Nucleus accumbens (tissue), 56 donors: ENCODE measurements at places on chromosomes 12 and 14.

GRCh38 chr12:90244232-90244631 is 535.6 kb upstream of the ATP2B1 start:
- DNase-seq = no peak

DNA sequence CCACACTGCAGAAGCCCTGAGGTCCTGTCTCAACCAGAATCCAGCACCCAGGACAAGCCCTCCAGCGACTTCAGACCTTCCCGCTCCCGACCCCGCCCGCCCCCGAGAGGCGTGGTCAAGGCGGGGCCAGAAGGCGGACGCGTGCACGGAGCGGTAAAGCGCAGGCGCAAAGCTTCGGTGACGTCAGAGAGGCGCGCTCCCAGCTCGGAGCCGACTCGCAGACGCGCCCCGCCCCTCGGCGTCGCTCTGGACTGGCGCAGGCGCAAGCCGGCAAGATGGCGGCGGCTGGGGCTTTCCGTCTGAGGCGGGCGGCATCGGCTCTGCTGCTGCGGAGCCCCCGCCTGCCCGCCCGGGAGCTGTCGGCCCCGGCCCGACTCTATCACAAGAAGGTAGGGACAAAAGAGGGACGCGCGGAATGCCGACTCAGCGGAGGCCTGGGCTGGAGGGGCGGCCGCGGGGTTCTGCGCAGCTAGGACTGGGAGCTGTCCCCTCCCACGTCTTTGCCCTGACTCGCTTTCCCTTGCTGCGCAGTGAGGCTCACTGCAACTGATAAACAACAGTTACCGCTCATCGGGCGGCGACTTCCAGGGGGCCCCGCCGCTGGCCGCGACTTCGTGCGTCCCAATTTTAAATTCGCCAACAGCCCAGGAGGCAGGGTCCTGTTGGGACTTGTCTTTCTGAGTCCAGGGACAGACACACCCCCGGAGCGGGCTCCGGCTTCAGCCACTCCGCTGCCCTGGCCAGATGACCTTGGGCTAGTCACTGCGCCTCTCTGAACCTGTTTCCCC is at the start of gene ISCU:
Gene ISCU (plus strand): TSS at position 249 of the 788 bp plus-strand sequence. CDS start 27 bp downstream, at position 276.
- DNase-seq = peak; percentile 97

GRCh38 chr12:131911851-131912477 is 17.1 kb upstream of the PUS1 start:
- no peak for DNase-seq

DNA sequence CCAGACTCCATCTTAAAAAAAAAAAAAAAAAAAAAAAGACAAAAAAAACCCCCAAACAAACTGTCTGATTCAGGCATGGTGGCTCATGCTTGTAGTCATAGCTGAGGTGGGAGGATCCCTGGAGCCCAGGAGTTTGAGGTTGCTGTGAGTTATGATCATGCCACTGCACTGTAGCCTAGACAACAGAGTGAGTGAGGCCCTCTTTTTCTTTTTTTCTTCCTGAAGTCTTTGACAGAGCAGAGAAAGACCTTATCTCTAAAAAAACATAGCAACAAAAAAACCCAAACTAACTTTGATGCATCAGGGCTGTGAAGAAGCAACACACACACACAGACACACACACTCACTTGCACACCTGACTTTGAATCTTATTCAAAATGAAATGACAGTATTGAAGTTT is 7.7 kb upstream of the AMN1 start:
- peak; percentile 50 for DNase-seq

DNA sequence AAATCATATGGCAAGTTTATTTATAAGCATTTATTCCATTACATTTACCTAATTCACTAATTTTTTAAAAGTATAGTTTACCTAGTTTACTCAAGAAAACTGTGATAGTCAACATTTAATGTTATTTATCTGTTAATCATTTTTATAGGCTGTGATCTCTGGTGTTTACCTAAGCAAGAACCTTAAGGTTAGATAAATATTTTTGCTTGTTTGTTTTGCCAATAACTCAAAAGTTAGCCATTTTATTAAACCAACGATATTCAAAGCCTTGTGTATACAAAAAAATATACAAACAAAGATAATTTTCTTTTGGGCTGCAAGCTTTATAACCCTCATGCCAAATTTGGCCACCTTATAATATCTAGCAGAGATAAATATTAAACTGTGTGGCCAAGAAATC is 157.3 kb downstream of the SLCO1B3 start:
- DNase-seq = no peak

GRCh38 chr14:73227812-73228781 is 9.2 kb upstream of the PAPLN start:
- no peak for DNase-seq

DNA sequence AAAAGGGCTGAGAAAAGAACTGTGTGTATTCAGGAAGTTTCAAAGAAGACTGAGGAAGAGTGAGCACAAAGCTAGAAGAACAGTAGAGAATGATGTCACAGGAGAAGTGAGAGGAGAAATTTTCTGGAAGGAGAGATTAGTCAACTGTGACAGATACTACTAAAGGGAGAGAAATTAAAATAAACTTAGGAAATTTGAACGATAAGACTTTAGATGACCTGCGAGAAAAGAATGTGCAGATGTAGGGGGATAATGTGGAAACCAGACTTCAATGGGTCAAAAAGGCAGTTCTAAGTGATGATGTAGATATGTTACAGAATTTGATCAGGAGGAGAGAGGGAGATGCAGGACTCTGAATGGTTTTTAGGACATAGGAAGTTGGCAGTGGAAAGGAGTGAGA is 287.4 kb downstream of the SYT1 start:
- DNase-seq = no peak

- no peak for DNase-seq
These were observed 60.8 kb upstream of the CCDC196 start for GRCh38 chr14:66425402-66425801.

DNA sequence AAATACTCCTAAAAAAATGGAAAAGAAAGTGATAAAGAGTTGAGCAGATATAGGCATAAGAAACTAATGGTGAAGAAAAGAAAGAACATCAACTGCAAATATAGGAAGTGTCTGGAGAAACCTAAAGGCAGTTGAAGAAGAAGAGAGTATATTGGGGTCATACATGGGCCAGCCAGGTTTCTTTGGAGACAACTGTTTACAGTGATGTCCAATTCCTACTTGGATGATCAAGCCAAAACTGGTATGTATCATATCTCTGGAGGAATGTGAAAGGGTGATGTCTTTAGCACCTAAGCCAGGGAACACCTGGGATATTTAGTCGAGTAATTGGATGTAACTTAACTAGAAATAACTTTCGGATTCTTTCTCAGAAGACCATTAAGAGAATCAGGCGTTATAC is 129.3 kb upstream of the FLRT2 start:
- DNase-seq = no peak

DNA sequence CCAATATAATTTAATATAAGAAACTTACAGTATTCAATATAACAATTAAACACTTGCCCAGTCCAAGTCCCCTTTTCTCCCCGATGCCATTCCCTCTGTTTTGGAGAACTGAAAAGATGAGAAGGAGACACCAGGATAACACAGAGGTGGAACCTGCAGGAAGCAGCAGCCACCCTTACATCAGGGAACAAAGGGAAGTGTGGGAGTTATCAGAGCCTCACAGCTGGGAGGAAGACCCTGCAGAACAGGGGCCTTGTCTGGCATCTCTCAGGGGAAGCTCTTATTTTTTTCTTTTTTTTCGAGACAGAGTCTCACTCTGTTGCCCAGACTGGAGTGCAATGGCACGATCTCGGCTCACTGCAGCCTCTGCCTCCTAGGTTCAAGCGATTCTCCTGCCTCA is 52.6 kb downstream of the CALM1 start:
- DNase-seq = no peak

GRCh38 chr12:125295550-125295949 is 230.3 kb downstream of the AACS start:
- no peak for DNase-seq

GRCh38 chr12:92516277-92516600 is 186.6 kb upstream of the PLEKHG7 start:
- DNase-seq = no peak

GRCh38 chr12:69553628-69554248 is 31.5 kb upstream of the CCT2 start:
- DNase-seq = no peak

- no peak for DNase-seq
These were observed 33.5 kb downstream of the PYGL start for GRCh38 chr14:50910495-50911420.

- peak; percentile 92 for DNase-seq
These were observed 50.4 kb downstream of the CHGA start for GRCh38 chr14:92973261-92973797.

DNA sequence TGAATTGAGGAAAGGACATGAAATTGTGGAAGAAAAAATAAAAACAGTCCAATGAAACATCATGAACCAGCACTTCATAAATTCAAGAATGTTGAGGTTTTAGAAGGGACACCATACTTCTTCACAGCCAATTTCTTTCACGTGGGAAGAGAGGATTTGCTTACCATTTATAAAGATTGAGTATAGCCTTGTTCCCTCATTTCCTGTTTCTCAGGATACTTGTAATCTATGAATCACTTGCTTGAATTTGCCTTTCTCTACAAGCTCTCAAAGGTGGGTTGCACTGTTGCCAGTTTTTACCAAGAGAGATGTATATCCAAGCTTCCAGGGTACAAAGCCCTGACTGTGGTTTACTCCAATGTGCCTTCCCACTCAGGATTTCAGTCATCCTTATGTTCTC is 116.1 kb downstream of the DUSP6 start:
- no peak for DNase-seq

- DNase-seq = no peak
These were observed 222.6 kb downstream of the MON2 start for GRCh38 chr12:62689042-62689839.

GRCh38 chr14:23183479-23183878 is at the start of gene SLC7A8:
Gene SLC7A8 (minus strand): TSS chr14:23183660. CDS start chr14:23182914, 746 bp downstream.
- DNase-seq = peak; percentile 68

DNA sequence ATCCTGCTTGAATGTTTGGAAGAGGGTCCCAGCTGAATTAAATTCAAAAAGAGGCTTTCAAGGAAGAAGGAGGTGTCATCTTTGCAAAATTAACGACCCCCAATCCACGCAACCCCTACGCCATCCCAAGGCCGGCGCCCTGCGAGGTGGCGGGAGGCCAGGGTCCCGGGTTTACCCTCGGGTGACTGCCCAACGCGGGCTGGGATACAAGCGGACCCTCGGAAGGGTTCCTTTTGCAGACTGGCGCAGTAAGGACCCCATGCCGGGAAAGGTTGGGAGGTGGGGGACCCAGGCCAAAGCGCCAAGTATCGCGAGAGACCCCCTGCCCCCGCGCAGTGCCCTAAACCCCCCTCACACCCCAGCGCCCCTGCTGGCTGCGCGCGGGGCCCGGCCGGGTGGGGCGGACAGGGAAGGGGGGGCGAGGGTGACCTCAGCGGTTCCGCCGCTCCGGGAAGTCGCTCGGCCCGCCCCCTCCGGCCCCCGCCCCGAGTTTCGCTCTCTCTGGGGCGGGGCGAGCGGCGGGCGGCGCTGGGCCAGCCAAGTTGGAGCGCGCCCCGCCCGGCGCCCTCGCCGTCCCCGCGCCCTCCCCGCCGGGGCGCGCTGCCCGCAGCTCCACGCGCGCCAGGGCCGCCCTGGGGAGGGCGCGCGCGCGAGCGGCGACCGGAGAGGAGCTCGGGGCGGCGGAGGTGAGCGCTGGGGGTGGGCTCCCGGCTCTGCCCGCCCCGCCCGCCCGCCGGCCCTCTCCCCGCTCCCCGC is 708 bp upstream of the ZBTB42 start:
- DNase-seq = peak; percentile 26

- DNase-seq = no peak
These were observed 48.2 kb upstream of the DLK1 start for GRCh38 chr14:100678469-100678828.

DNA sequence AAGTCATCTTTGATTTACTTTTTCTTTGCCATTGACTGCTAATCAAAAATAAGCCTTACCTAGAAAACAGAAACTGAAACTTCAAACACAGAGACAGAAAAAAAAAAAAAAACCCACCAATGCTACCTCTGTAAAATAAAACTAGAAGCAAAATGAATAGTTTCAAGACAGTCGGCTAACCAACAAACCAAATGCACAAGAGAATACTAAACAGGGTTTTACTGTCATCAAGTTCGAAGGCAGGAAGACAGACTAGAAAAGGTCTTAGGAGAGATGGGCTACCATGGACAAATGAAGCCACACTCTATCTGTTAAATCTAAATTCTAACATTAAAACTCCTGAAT is 59.5 kb downstream of the SEL1L start:
- no peak for DNase-seq

DNA sequence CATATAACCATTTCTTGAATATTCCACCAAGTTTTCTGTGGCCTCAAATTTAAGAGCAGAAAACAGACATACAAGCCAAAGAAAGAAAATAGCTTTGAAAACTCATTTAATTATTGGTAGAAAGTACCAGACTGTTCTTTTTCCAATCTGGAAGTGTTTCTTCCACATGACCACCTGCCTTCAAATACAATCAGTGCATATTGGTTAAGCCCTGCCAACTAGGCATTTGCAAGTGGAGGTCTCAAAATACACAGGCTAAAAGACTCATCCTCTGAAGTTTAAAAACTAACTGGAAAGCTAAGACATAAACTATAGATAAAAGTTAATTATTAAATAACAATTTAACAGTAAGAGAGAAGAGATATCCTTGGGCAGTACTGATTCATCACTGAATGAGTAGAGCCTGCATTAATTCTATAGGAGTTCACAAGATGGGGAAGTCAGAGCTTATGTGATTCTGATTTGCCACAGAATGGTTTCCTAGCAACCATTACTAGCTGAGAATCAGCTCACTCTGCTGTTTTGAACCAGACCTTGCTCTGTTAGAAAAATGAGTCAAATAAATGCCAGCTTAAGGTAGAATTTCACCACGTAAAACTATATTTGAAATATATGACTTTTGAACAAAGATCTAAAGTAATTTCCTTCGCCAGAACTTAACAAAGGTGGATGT is 433.8 kb downstream of the FUT8 start:
- DNase-seq = no peak

DNA sequence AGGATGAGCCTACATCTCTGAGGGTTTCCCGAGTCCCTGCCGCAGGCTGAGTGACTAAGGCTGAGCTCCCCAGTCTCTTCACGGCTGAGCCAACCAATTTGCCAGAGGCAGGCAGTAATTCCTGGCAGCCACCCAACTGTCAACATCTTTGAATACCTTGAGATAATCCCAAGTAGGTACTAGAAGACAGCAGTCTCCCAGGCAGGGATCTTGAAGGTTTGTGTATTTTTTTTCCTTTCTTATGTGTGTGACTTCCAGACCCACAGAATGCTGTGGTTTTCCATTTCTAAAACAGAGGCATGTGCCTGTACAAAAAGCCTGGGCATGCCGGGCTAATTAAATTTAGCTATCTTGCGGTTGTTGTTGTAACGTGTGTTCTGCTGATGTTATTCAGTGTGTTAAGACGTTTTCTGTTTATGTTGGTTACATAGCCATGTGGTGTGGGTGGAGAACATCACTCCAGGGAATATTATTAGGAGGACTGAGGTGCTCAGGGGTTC is 155.5 kb downstream of the ANO2 start:
- DNase-seq = no peak

DNA sequence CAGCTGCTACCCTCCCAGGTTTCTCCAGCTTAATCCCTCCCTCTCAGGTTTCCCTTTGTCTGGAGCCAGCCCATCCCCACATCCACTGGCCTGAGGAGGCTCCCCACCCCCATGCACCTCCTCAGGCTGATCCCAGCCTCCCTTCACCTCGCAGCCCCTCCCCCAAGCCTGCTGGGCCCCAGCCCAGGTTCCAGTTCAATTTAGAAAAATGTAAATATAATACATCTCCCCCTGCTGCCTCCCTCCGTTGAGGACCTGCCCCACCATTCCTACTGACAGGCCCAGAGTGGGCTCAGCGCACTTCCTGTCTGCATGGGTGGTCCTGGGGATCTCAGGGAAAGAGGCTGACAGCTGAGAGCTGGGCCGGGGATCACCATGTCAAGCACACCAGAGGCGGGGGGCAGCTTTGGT is 155.8 kb downstream of the NTF3 start:
- no peak for DNase-seq

GRCh38 chr12:15774819-15775218 is 14.4 kb downstream of the EPS8 start:
- no peak for DNase-seq
